Muscle of back (tissue), 13 donors: ENCODE measurements at places on chromosomes 1 and 21. TPM values are rescaled to one million over a fixed set of nuclear protein-coding genes. Genes with fewer than 3 reads are reported as not detected.

DNA sequence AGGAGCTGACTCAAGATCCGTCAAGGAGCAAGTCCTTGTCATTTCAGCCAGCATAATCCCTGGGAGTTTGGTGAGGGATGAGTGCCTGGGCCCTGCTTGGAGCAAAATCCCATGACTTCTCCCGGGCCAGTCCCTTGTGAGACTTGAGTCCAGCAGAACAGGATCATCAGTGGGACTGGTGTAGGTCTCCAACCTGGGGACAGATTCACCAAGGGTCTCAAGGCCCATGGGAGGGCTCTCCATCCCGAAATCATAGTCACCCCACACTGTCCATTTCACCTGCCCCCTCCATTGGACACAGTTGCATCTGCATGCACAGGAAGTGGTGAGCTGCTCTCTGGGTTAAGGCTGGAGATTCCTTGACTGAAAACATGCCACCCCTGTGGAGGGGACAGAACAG is 178.2 kb downstream of the FOXD2 start:
- no peak for DNase-seq

GRCh38 chr21:33703750-33704606 is 61.7 kb downstream of the ITSN1 start:
- no peak for DNase-seq

- DNase-seq: peak; percentile 76
Observed at GRCh38 chr1:74689621-74690363, 16.2 kb upstream of the ERICH3 start.

DNA sequence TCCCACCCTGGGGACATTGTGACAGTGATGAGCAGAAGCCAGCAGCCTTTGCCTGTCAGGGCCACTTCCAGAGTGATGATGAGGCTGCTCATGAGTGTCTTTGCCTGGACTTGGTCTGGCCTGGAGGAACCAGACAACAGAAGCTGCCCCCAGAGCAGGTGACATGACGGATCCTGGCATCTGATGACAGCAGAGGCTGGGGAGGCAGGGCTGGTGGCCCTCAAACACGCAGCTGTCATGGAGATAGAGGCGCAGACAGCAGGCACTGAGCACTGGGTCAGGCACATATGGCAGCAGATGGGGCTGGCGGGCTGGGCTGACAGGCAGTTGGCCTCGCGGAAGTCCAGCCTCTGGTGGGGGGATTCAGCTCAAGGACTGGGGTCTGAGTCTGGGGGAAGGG is 66.4 kb upstream of the STUM start:
- peak; percentile 24 for DNase-seq

- DNase-seq: no peak
Observed at GRCh38 chr1:6831366-6831765, 46.1 kb downstream of the CAMTA1 start.

- DNase-seq: no peak
Observed at GRCh38 chr1:208997726-208998312, 585.7 kb upstream of the CAMK1G start.

DNA sequence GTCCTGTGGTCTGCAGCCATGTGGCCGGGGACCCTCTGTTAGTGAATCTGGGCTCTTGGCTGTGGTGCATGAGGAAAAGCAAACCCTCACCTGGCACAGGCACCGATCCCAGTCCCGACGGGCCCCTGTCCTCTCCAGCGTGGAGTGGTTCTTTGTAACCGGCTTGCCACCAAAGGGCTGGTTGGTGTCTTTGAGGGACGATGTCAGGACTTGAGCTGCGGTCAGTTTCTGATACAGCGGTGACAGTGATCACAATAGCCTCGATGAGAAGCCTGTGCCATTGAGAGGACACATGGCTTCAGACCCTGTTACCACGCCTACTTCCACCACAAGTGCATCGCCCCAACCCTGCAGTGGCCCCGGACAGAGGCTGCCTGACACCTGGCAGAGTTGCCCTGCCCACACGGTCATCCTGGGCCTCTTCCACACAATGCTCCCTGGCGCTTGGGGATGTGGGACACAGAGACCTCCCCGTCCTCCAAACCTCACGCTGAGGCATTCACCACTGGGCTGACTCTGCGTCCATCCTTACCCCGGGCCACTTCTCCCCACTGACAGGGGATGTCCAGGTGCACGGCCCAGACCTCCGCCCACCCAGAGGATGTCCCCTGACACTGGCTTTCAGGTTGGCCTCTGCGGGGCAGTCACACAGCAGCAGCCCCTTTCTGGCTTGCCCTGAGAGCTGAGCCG is 18.8 kb upstream of the ACTRT2 start:
- no peak for DNase-seq

GRCh38 chr1:108583757-108584427 is 24.0 kb downstream of the EEIG2 start:
- peak; percentile 32 for DNase-seq

DNA sequence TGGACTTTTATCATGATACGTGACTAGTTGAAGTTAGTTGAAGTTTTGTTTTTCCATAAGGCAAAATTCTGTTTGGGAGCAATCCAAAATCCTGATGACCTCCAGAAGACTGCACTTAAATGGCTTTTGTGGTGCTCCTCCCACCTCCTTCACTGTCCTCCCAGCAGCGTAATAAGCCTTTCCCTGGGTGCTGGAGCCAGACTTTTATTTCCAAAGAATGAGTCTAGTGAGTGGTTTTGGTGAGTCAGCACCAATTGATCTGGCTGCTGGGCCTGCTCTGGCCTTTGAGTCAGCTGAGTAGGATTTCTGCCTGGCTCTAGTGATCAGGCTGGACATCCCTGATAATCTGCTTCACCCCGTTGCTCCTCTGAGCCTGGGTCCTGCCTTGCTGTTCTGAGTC is 21.7 kb upstream of the KCND3 start:
- peak; percentile 13 for DNase-seq

- DNase-seq: no peak
Observed at GRCh38 chr1:174689524-174689923, 241.8 kb downstream of the GPR52 start.

- no peak for DNase-seq
Observed at GRCh38 chr1:7562729-7563605, 208.1 kb upstream of the VAMP3 start.

- no peak for DNase-seq
Observed at GRCh38 chr1:200673952-200674823, 4.5 kb upstream of the DDX59 start.

- no peak for DNase-seq
Observed at GRCh38 chr1:237868817-237869600, 21.7 kb downstream of the ZP4 start.

GNG12 gene
- polyA plus RNA-seq: 55.2 TPM

PPFIA4 gene
- 38.3 TPM for polyA plus RNA-seq

SLAMF1 gene
- polyA plus RNA-seq: 0.08 TPM

KIF21B gene
- 0.63 TPM for polyA plus RNA-seq

PCSK9 gene
- 9.7 TPM for polyA plus RNA-seq

CLDN8 gene
- not detected for polyA plus RNA-seq

TMEM82 gene
- polyA plus RNA-seq: not detected

SAMD11 gene
- polyA plus RNA-seq: 6.6 TPM
